ENCODE measurements at places on chromosomes 1 and 21. TPM values are rescaled to one million over a fixed set of nuclear protein-coding genes. Genes with fewer than 3 reads are reported as not detected.

DNA sequence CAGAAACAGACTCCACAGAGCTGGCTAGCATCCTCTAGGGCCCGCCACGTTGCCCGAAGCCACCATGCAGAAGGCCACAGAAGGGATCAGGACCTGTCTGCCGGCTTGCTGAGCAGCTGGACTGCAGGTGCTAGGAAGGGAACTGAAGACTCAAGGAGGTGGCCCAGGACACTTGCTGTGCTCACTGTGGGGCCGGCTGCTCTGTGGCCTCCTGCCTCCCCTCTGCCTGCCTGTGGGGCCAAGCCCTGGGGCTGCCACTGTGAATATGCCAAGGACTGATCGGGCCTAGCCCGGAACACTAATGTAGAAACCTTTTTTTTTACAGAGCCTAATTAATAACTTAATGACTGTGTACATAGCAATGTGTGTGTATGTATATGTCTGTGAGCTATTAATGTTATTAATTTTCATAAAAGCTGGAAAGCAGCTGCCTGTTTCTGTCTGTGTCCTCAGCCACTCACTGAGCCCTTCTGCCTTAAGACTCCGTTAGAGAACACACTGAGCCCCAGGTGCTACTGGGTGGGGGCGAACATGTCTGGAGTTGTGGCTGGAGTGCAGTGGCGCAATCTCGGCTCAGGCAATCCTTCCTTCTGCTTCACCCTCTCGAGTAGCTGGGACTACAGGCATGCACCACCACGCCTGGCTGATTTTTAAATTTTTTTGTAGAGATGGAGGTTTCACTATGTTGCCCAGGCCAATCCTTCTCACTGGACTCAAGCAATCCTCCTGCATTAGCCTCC is 14.8 kb downstream of the MFSD2A start:
- no peak overlapping the region for H3K4me3 ChIP-seq
- H3K4me1 ChIP-seq, result no peaks in the 10 kb centered on the region
- H3K27me3 ChIP-seq, result no peaks in the 10 kb centered on the region
- no peak overlapping the region for H3K27ac ChIP-seq
- no peaks in the 10 kb centered on the region for H3K36me3 ChIP-seq

DNA sequence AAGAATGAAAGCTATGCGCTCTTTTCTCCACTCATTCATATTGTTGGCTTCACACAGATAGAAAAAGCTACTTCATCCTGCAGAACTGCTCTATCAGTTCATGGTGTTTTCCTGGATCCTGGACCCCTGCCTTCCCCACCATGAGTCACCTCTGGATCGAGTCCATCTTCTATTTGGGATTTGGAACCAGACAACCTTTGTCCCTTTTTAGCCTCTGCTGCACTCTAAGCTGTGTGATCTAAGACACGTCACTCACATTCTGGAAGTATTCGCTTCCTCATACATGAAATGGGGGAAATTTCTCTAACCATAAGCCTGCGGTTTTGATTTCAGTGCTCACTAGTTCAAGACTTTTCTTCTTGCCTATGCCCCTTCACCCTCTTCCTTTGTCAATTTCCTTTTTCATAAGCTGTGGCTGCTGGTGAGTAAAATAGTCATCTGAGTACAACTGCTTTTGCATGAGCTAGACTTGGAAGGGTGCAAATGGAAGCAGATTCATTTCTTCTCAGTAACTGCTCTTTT is 14.1 kb upstream of the DEGS1 start:
- H3K27me3 ChIP-seq, result no peaks in the 10 kb centered on the region
- H3K27ac ChIP-seq, result peak overlapping the region; percentile 72
- H3K4me3 ChIP-seq, result peak overlapping the region; percentile 2
- peaks cover 11% of the 10 kb centered on the region for H3K4me1 ChIP-seq
- DNase-seq, result no peak

DNA sequence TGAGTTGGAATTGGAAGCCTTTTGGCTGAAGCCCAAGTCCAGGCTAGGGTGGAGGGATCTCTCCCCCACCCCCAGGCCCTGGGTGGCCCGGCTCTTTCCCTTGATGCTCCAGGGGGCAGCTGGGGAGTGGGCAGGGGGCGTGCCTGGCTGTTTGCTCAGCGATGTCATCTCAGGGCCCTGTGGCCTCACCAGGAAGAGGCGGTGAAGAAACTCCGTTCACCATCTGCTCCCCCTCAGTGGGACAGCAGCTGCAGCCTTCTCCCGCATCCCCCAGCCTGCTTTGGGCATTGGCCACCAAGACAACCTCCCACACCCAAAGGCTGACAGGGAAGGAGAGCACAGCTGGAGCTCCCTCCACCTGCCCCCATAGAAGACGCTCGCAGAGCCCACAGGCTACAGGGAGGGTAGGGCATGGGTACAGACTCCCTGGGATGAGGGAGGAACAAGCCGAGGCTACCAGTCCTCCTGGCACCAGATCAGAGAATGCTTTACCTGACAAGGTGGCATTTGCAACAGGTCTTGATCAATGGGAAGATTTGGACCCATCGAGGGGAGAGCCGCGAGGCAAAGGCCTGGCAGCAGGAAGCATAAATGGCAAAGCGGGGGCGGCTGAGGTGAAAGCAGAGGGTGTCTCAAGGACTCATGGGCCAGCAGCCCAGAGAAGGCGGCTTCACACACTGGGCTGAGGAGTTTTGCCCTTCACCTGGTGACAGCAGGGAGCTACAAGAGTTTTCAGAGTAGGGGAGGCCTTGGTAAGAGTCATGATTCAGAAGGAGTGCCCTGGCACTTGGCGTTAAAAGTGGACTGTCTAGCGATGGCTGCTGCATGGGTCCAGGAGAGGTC is 6.5 kb upstream of the GUCA2A start:
- DNase-seq, result no peak
- no peaks in the 10 kb centered on the region for H3K27me3 ChIP-seq
- no peak overlapping the region for H3K4me3 ChIP-seq
- no peak overlapping the region for H3K27ac ChIP-seq

The RGS1 gene
- 54.0 TPM for total RNA-seq

GRCh38 chr1:214317734-214318133 is 36.8 kb downstream of the SMYD2 start:
- no peak overlapping the region for H3K4me3 ChIP-seq
- H3K27ac ChIP-seq, result no peak overlapping the region
- no peaks in the 10 kb centered on the region for H3K4me1 ChIP-seq

DNA sequence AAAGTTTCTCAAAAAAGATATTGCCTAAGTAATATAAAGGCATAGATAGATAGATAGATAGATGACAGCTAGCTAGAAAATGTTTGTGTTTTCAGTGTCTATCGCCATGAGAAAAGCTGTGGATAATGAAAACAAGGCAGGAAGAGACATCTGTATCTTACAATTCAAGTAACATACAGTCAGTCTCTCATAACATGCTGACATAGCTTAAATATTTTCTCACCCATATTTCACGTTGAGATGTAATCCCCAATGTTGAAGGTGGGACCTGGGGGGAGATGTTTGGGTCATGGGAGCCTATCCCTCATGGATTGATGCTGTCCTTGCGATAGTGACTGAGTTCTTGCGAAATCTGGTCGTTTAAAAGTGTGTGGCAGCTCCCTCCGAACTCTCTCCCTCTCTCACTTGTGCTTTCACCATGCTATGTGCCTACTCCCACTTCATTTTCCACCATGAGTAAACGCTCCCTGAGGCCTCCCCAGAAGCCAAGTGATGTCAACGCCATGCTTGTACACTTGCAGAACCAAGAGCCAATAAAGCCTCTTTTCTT is 856.8 kb upstream of the ADAMTS5 start:
- no peak overlapping the region for H3K4me3 ChIP-seq
- H3K4me1 ChIP-seq, result no peaks in the 10 kb centered on the region
- no peaks in the 10 kb centered on the region for H3K36me3 ChIP-seq
- H3K27ac ChIP-seq, result no peak overlapping the region
- no peaks in the 10 kb centered on the region for H3K27me3 ChIP-seq

- no peak overlapping the region for H3K4me3 ChIP-seq
- DNase-seq, result no peak
- H3K27me3 ChIP-seq, result no peaks in the 10 kb centered on the region
These were observed 11.0 kb upstream of the ZFP69B start for GRCh38 chr1:40439247-40439646.

DNA sequence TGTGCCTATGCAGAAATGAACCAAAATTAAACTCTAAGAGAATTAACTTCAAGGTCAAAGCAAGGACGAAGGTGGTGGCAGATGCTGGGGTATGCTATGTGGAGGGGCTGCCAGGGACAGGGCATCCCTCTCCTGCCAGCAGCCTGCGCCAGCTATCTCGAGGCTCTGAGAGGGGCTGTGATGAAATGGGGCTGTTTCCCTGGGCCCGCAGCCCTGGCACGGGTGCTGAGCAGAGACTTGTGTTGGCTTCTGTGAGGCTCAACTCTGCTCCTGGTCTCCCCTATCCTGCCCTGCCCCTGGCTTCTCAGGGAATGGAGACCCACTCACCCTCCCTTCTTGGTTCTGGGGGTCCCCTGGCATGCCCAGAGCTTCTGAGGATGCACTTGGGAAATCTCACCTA is 41.9 kb upstream of the TIAM1 start:
- no peak overlapping the region for H3K4me3 ChIP-seq
- DNase-seq, result no peak
- no peaks in the 10 kb centered on the region for H3K4me1 ChIP-seq
- H3K27me3 ChIP-seq, result no peaks in the 10 kb centered on the region
- no peak overlapping the region for H3K27ac ChIP-seq

- H3K27ac ChIP-seq, result no peak overlapping the region
- no peaks in the 10 kb centered on the region for H3K27me3 ChIP-seq
- H3K4me1 ChIP-seq, result no peaks in the 10 kb centered on the region
- no peaks in the 10 kb centered on the region for H3K36me3 ChIP-seq
- no peak for DNase-seq
- no peak overlapping the region for H3K4me3 ChIP-seq
These were observed 39.0 kb downstream of the LPAR3 start for GRCh38 chr1:84853741-84854721.

GRCh38 chr1:1304331-1305299 is 3.1 kb downstream of the ACAP3 start:
- no peak overlapping the region for H3K27ac ChIP-seq
- peaks cover 38% of the 10 kb centered on the region for H3K4me1 ChIP-seq
- no peaks in the 10 kb centered on the region for H3K27me3 ChIP-seq
- H3K36me3 ChIP-seq, result no peaks in the 10 kb centered on the region
- no peak for DNase-seq

The RNASEL gene
- 5.9 TPM for total RNA-seq

- H3K36me3 ChIP-seq, result no peaks in the 10 kb centered on the region
- no peak for DNase-seq
- peak overlapping the region; percentile 62 for H3K4me3 ChIP-seq
- peak overlapping the region; percentile 88 for H3K27ac ChIP-seq
- H3K4me1 ChIP-seq, result peaks cover 45% of the 10 kb centered on the region
- no peaks in the 10 kb centered on the region for H3K27me3 ChIP-seq
These were observed 29.0 kb upstream of the CTBS start for GRCh38 chr1:84603223-84603622.

- peak overlapping the region; percentile 20 for H3K4me3 ChIP-seq
- no peak for DNase-seq
- H3K27ac ChIP-seq, result peak overlapping the region; percentile 85
- no peaks in the 10 kb centered on the region for H3K27me3 ChIP-seq
- H3K4me1 ChIP-seq, result peaks cover 51% of the 10 kb centered on the region
These were observed 75.5 kb upstream of the DYNLT5 start for GRCh38 chr1:66676613-66677298.
